Kidney (tissue), 22 donors: ENCODE measurements at places on chromosomes 2 and 18.

- H3K27ac ChIP-seq, result no peak overlapping the region
- DNase-seq, result no peak
- peaks cover 5% of the 10 kb centered on the region for H3K4me1 ChIP-seq
- H3K4me3 ChIP-seq, result no peak overlapping the region
Measured at GRCh38 chr18:49022311-49023161, 71.8 kb upstream of the SMAD7 start.

GRCh38 chr18:47265197-47265596, 13.7 kb upstream of the SKOR2 start:
- peaks cover 43% of the 10 kb centered on the region for H3K27me3 ChIP-seq
- no peaks in the 10 kb centered on the region for H3K4me1 ChIP-seq
- H3K27ac ChIP-seq, result no peak overlapping the region
- H3K4me3 ChIP-seq, result no peak overlapping the region
- DNase-seq, result no peak

DNA sequence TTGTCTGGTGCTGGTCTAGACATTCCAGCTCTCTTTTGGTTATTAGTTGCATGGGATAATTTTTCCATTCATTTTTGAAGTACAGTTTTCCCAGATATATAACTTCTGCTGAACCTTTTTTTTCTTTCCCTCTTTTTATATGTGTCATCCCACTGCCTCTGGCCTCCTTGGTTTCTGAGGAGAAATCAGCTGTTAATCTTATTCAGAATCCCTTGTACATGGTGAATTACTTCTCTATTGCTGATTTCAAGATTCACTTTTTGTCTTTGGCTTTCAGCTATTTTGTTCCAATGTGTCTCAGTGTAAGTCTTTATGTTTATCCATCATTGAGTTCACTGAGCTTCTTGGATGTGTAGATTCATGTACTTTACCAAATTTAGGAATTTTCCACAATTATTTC, 99.7 kb downstream of the ARHGEF4 start:
- H3K27ac ChIP-seq, result no peak overlapping the region
- no peak for DNase-seq
- H3K4me3 ChIP-seq, result no peak overlapping the region
- H3K27me3 ChIP-seq, result no peaks in the 10 kb centered on the region
- H3K36me3 ChIP-seq, result no peaks in the 10 kb centered on the region

DNA sequence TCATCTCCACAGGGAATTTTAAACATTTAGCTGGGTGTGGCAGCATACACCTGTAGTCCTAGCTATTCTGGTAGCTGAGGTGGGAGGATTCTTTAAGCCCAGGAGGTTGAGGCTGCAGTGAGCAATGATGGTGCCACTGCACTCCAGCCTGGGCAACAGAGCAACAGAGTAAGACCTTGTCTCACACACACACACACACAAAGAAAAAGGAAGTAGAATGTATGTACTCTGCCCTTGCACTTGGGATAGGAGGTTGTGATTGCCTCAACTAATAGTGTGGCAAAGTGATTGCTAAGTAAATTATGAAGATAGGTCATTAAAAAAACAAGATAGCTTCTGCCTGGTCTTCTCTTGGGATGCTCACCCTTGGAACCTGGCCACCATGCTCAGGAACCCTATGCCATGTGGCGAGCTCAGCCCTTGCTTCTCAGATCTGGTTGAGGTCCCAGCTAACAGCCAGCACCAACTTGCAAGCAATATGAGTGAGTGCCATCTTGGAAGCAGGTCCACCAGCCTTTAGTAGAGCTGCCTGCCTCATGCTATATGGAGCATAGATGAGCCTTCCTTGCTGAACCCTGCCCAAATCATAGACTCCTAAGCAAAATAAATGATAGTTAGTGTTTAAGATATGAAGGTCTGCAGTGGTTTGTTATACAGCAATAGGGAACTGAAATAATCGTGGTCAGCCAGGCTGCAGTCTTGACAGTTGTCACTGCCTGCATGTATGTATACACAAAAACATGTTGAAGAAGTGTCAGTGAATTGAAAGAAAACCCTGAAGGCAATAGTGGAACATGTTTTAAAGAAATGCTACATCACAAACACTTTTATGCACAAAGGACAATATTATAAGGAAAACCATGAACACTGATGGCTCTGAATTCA, 30.1 kb upstream of the PNO1 start:
- H3K27ac ChIP-seq, result no peak overlapping the region
- H3K4me3 ChIP-seq, result no peak overlapping the region
- no peaks in the 10 kb centered on the region for H3K4me1 ChIP-seq
- peaks cover 3% of the 10 kb centered on the region for H3K36me3 ChIP-seq
- DNase-seq, result no peak

GRCh38 chr2:30105556-30105955, 41.3 kb upstream of the YPEL5 start:
- H3K4me3 ChIP-seq, result no peak overlapping the region
- no peaks in the 10 kb centered on the region for H3K36me3 ChIP-seq
- H3K4me1 ChIP-seq, result no peaks in the 10 kb centered on the region
- no peaks in the 10 kb centered on the region for H3K27me3 ChIP-seq
- H3K27ac ChIP-seq, result no peak overlapping the region
- no peak for DNase-seq

DNA sequence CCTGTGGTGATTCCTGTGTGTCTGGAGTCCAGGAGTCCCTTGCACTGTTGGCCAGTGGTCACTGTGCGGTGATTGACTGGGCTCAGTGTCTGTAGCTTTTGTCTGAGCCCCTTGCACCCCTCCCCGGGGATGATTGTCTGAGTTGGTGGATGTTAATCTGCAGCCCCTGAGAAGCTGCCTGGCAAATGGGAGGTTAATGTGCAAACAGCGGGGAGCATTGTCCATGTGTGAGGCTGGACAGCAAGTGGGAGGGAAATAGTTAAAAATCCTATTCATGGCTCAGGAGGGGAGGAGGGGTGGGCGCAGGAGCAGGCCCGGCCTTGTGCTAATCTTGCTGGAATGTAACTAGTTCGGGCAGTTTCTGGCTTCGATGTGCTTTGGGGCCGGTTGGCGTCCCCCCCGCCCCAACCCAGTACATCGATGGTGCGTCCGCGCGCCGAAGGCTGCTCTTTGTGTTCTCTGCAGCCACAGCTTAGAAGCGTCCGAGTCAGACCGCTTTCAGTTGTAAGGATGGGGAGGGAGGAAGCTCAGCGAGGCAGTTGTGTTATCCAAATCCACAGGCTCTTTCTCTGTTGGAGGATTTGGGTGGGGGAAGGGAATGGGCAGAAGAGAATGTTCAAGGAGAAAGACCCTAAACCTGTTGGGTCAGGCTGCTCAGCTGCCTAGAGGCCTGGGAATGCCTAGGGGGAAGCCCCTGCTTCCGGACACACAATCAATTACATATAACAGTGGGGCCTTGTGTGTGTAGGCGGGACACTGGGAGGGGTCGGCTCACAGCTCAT, 71.8 kb downstream of the TGOLN2 start:
- H3K36me3 ChIP-seq, result no peaks in the 10 kb centered on the region
- no peaks in the 10 kb centered on the region for H3K27me3 ChIP-seq
- no peak overlapping the region for H3K27ac ChIP-seq
- no peak overlapping the region for H3K4me3 ChIP-seq
- peak; percentile 93 for DNase-seq
- H3K4me1 ChIP-seq, result peaks cover 12% of the 10 kb centered on the region

DNA sequence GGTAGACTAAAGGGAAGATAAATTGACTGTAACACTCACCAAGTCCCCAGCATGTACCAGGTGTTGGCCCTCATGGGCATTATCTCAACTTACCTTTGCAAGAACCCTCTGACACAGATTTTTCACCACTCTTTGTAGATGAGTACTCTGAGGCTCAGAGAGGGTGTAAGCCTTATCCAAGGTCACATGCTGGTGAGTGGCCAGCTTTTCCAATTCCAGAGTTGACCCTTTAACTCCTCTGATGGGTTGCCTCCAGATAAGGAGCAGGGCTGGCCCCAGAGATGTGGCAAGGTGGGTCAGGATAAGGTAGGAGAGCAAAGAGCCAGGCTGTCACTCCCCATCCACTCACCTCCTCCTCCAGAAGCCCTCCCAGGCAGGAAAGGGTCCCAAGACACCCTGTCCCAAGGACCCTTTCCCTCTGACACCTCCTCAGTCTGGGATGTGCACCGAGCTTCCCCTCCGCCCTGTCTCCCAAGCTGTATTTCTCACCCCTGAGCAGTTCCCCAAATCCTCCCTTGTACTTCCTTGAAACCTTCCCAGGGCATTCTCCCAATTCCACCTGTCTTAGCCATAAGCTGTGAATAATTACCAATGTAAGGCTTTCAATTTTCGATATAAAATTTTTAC, 165.9 kb downstream of the ZFP36L2 start:
- no peak for DNase-seq
- no peak overlapping the region for H3K27ac ChIP-seq
- no peaks in the 10 kb centered on the region for H3K36me3 ChIP-seq
- H3K4me1 ChIP-seq, result peaks cover 4% of the 10 kb centered on the region
- no peak overlapping the region for H3K4me3 ChIP-seq
